ENCODE measurements at places on chromosomes 11 and 22. TPM values are rescaled to one million over a fixed set of nuclear protein-coding genes. Genes with fewer than 3 reads are reported as not detected.

ASPHD2 gene
- total RNA-seq = 0.83 TPM

C11orf42 gene
- not detected for total RNA-seq

EXPH5 gene
- 0.03 TPM for total RNA-seq

COX8A gene
- total RNA-seq = 974 TPM

KCNJ11 gene
- total RNA-seq = 0.46 TPM

NTM gene
- total RNA-seq = not detected

CCDC81 gene
- 0.25 TPM for total RNA-seq

KDM4F gene
- not detected for total RNA-seq

HBE1 gene
- total RNA-seq = not detected

PHETA2 gene
- total RNA-seq = not detected

FJX1 gene
- 41.9 TPM for total RNA-seq

MOGAT2 gene
- total RNA-seq = not detected

CDC45 gene
- 24.1 TPM for total RNA-seq

EHF gene
- 0.20 TPM for total RNA-seq

MAML2 gene
- total RNA-seq = 2.6 TPM

PITPNM1 gene
- 60.6 TPM for total RNA-seq

OR51A7 gene
- total RNA-seq = not detected

TCN2 gene
- 5.5 TPM for total RNA-seq

CARD16 gene
- not detected for total RNA-seq

IFITM1 gene
- total RNA-seq = 0.38 TPM

P2RY2 gene
- 7.5 TPM for total RNA-seq

CHST1 gene
- total RNA-seq = 1.1 TPM

SYT8 gene
- not detected for total RNA-seq

ST14 gene
- total RNA-seq = 0.56 TPM

CASP5 gene
- not detected for total RNA-seq

UPB1 gene
- not detected for total RNA-seq

ZNF214 gene
- 0.76 TPM for total RNA-seq

KRTAP5-8 gene
- total RNA-seq = not detected

OR5T1 gene
- not detected for total RNA-seq

TUBA8 gene
- total RNA-seq = 0.88 TPM

OR9G1 gene
- total RNA-seq = not detected

CARD18 gene
- not detected for total RNA-seq

MMP12 gene
- not detected for total RNA-seq

MUC6 gene
- not detected for total RNA-seq

E2F8 gene
- 6.1 TPM for total RNA-seq

IRAG1 gene
- total RNA-seq = 0.01 TPM

TMEM134 gene
- total RNA-seq = 73.9 TPM

P2RY6 gene
- 10.8 TPM for total RNA-seq

TMPRSS5 gene
- total RNA-seq = 0.08 TPM

Measured in A549 treated with RU486 at 1 μM for 4 hours (cell line).